ENCODE measurements at places on chromosomes 4 and X. TPM values are rescaled to one million over a fixed set of nuclear protein-coding genes. Genes with fewer than 3 reads are reported as not detected.

GRCh38 chrX:1450361-1451161, 2.1 kb downstream of the ASMTL start:
- DNase-seq, result peak; percentile 75

DNA sequence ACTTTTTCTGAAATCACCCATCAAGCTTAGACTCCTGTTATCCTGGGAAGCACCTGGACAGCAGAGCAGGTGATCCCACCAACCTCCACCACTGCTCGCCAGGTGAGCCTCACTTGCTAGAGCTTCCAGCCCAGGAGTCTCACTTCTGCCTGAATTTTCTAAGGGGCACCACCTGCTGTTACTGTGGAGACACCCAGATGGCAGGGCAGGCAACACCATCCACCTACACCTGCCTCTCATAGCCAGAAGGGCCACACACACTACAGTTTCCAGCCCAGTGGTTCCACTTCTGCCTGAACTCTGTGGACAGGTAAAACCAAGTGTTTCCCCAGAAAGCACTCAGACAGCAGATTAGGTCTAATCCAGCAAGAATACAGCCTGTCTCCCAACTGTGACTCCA, 262.0 kb downstream of the ARAP2 start:
- no peak for DNase-seq

- no peak for DNase-seq
Measured at GRCh38 chrX:57528670-57529255, 63.0 kb upstream of the ZXDB start.

DNA sequence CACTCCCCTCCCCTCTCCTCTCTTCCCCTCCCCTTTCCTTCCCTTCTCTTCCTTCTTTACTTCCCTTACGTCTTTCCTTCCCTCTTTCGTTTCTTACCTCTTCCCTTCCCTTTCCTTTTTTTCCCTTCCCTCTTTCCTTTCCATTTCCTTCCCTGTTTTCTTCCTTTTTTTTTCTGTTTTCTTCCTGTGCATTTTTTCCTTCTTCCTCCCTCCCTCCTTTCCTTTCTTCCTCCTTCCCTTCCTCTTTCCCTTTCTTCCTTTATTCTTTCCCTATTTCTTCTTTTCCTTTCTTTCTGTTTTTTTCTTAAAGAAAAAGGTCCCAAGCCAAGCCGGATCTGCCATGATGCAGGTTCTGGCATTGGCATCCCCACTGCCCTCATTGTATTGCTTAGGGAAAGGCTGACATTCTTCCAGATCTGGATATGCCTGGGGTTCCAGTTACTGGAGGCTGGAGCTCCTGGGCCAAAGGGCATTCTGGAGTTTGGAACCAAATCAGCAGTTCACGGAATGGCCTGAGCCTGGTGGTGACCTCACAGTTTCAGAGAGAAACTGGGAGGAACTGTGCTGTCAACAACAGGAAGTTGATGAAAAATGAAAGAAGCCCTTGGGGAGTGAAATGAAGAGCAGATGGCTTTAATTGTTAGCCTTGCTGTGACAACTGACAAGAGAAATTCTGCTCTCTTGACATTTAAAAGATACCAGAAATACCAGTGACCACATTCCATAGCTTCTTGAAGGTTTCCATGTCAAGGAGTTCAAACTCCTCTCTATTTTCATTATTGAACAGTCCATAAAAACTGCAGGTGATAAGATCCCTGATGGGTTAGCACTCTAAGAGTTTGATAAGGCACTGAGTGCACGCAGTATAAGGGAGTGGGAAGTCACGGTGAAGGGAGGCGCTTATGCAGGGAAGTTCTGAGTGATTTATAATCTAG, 622.1 kb downstream of the SPRY1 start:
- DNase-seq, result no peak

- DNase-seq, result no peak
Measured at GRCh38 chr4:185472103-185472542, 590 bp upstream of the CCDC110 start.

- no peak for DNase-seq
Measured at GRCh38 chrX:7261672-7262332, 113.8 kb upstream of the PUDP start.

DNA sequence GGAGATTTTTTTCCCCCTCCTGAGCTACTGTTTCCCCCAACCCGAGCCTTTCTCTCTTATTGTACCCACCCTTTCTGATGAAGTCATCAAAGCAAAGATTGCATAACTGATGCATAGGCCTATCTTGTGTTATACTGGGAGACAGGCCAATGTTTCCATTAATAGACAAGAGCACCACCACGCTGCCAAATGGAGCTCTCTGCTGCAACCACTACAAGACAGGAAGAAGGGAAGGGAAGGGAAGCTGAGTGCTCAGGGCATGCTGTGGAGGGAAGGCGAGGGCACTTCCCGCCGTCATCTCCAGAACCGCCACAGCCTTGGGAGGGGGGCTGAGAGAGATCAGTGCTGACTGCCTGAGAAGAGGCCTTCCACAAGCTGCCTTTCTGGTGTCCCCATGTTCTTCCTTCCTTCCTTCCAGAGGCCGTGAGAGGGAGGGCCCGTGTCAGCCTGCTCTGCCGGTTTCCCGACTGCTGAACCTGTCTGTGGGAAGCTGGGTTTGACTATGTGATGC, 75.0 kb downstream of the MGST2 start:
- DNase-seq, result peak; percentile 67

DNA sequence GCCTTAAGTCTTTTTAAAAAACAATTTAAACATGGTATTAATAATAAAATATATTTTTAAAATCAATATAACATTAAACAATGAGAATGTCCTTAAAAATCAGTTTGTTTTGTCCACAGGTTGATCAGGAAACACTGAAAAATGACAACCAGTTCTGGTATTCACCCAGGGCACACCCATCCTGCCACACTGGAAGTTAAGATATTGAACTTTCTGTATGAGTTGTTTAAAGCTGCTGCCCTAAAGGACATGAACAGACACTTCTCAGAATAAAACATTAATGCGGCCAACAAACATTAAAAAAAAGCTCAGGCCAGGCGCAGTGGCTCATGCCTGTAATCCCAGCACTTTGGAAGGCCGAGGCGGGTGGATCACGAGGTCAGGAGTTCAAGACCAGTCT, 15.0 kb upstream of the HOPX start:
- DNase-seq, result no peak

DNA sequence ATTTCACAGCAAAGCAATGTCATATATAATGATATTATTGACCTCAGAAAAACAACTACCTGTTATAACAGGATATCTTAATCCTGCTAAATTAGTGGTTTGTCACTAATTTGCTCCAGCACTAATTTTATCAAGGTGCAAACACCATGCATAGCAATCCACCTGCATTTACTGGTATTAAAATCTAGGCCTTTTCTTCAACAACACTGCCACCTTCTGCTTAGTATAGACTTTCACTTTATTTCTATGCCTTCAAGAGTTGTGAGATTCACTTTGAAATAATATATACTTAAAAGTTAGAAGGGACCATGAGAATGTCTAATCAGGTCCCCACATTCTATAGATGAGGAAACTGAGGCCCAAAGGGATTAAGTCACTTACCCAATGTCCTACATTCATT, 82.1 kb upstream of the IQCM start:
- DNase-seq, result no peak

DNA sequence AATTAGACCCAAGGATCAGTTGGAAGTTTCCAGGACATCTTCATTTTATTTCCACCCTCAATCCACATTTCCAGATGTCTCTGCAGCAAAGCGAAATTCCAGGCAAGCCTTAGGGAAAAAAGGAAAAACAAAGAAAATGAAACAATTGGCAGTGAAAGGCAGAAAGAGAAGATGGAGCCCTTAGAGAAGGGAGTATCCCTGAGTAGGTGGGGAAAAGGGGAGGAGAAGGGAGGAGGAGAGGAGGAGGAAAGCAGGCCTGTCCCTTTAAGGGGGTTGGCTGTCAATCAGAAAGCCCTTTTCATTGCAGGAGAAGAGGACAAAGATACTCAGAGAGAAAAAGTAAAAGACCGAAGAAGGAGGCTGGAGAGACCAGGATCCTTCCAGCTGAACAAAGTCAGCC, at the start of gene PLP1:
PLP1 (plus strand) TSS at position 295 of the 400 bp plus-strand sequence. CDS start 156 bp downstream, outside the sequence.
- no peak for DNase-seq

- DNase-seq, result no peak
Measured at GRCh38 chr4:152456609-152457008, 79.3 kb downstream of the FBXW7 start.

- peak; percentile 86 for DNase-seq
Measured at GRCh38 chr4:122827258-122827878, 737 bp downstream of the FGF2 start.

GRCh38 chr4:155609455-155610059, 57.1 kb upstream of the GUCY1A1 start:
- no peak for DNase-seq

DNA sequence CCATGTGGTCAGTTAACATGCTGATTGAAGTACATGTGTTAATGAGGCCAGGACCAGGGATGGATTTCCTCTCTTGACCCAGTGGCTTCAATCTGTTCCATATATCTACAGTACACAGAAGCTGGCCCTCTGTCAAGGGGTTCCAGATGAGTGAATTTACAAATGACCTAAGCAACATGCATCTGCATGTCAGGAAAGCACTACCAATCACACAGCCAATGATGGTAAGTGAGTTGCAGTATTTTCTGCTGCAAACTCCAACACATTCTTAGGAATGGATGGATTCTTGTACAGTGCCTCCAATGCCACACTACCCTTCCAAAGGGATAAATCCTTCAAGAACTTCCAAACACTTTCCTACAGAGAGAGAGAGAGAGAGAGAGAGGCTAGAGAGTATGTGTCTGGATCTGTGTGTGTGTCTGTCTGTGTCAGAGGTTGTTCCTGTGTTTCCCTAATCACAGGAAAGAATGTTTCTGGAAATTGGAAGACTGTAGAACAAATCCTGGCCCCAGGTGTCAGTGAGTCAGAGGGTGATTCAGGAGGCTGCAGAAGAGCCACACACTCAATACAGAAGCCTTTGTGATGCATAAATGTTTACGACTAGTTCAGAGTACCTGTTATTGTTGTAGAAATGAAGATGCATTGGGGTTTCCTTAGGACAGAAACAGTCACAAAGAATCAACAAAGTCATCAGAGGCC, 107.5 kb downstream of the GUCY2F start:
- no peak for DNase-seq

- DNase-seq, result no peak
Measured at GRCh38 chr4:155522201-155522600, 144.4 kb upstream of the GUCY1A1 start.

DNA sequence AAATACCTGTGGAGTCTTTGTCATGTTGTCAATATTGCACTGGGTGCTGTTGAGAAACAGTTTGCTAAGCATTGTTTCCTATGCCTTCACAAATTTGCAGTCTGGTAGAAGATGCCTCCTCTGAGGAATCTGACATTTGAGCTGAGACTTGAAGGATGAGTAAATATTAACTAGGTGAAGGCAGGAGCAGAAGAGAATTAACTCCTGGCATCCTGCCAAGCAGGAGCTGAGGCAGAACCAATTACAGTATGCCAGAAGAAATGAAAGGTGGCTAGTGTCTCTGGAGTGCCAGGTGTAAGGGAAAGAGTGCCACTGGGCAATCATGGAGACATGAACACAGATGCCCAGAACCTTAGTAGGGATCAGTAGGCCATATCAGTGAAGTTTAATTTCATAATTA, 1778.2 kb upstream of the PCDH10 start:
- DNase-seq, result no peak

DNA sequence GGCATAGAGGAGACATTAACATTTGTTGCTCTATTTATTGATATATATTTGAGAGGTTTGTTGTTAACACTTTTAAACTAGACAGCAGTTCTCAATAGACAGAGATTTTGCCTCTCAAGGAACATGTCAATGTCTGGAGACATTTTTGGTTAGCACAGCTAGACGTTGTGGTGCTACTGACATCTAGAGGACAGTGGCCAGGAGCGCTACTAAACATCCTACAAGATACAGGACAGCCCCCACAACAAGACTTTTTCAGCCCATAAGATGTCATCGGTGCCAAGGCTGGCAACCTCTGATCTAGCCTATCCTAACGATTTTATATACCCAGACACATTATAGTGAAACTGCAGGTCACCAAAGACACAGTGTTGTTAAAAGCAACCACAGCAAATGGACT, 18.4 kb upstream of the CTSO start:
- no peak for DNase-seq

DNA sequence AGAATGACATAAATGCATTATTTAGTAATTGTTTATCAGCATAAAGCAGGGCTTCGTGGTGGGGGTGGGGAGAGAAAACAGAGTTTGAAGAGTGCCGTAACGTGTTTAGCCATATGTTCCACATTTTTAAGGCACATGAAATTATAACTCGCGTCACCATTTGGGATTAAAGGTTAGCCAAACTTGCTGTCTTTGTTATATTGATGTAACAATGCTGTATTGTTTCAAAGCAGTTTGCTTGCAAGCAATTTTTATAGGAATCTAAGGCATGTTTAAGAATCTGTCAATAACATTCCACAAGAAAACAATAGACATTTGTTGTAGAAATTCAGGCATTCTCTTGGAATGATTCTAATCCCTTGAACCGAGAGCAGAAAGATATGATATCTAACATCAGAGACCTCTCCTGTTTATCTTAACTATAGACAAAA, 78.3 kb downstream of the CLDN22 start:
- DNase-seq, result no peak

GRCh38 chr4:178693816-178694215, 1251.6 kb upstream of the AGA start:
- no peak for DNase-seq

DNA sequence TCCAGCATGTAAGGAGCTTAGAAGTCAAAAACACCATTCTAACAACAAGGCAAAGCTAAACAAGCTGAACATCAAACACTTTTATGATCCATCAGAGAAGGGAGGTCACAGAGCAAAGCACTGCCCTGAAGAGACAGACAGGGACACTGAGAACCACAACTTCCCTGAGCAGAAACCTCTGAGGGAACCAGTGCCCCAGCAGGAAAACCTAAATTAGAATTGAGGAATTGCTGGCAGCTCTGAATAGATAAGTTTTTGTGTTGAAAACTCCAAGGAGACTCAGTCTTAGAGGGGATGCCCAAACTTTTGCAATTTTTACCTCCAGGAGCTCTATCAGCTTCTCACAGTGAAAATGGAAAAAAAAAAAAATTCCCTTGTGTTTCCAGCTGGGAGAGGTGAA, 83.0 kb upstream of the MAPK10 start:
- no peak for DNase-seq

GRCh38 chrX:132883358-132883915, 75.0 kb downstream of the HS6ST2 start:
- DNase-seq, result no peak

DNA sequence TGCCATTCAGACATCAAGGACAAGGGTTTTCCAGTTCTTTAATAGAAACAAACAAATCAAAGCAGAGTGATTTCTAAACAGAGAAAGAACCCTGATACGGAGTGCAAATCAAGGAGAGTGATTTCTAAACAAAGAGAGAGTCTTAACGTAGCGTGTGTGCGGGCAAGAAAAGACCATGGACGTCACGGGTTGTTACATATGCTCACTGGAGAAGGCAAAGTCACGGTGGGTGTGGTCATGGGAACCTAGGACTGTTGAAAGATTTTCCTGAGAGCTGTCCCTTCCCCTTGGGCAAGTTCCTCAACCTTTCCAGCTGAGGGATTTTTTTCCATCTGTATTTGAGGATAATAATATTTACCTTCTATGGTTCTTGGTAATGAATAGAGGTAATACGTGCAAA, 95.0 kb upstream of the SLC34A2 start:
- DNase-seq, result no peak

GRCh38 chr4:159823743-159824142, 720.9 kb downstream of the RAPGEF2 start:
- DNase-seq, result no peak

SSR4 gene
- 287 TPM for total RNA-seq

ATP2B3 gene
- 0.39 TPM for total RNA-seq

GPC4 gene
- total RNA-seq, result 98.0 TPM

ADAM29 gene
- total RNA-seq, result not detected

LRIT3 gene
- 0.13 TPM for total RNA-seq

ESX1 gene
- total RNA-seq, result not detected

SMARCA1 gene
- total RNA-seq, result 121 TPM

PCDH10 gene
- total RNA-seq, result 11.0 TPM

H2BW2 gene
- not detected for total RNA-seq

MAGEA1 gene
- not detected for total RNA-seq
